Right renal pelvis (tissue), 4 donors: ENCODE measurements at places on chromosomes 11 and 22.

DNA sequence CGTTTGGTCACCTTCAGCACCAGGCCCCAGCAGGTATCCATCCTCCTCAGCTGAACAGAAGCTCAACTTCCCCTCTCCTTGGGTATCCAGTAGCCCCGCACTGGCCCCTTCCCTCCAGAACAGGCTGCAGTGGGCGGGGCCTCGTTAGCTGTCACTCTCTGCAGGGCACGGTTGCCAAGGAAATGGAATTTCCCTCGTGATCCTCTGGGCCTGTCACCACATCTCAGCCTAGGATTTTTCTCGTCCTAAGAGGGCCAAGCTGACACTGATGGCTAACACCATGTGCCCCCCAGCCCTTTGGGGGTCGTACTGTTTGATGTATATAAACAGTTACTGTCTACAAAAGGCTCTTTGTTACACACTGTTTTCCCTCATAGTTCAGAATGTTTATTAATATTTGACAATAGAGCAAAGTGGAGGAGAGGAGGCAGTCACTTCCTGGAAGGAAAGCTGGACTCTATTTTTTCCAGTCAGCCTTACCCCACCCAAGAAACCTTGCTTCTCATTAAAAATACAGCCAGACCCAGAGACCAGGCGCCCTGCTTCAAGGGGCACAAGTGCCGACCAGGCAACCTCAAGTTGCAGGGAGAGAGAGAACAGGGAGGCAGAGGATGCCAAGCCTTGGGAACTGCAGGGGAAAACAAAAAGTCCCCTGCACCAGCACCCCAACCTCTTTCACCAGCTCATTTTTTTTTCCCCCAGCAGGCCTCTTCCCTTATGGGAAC lies 44.5 kb downstream of the FEZ1 start:
- DNase-seq = peak; percentile 51

DNA sequence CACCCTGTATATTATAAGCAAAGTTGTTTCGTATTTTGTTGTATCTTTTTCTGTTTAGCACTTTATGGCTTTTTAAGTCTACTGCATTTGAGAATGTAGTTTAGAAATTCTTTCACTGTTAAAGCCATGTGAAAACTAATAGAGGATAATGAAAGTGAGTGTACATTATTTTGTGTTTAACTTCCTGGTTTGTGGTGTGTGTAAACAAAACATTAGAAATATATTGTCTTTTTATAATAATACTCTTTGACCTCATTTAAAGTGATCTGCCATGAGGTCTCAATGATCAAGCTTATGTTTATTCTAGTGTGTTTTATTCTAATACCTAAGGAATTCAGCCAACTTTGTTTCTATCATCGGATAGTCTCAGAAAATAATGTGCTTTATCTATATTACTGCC lies 27.4 kb upstream of the TMEM45B start:
- DNase-seq = no peak

DNA sequence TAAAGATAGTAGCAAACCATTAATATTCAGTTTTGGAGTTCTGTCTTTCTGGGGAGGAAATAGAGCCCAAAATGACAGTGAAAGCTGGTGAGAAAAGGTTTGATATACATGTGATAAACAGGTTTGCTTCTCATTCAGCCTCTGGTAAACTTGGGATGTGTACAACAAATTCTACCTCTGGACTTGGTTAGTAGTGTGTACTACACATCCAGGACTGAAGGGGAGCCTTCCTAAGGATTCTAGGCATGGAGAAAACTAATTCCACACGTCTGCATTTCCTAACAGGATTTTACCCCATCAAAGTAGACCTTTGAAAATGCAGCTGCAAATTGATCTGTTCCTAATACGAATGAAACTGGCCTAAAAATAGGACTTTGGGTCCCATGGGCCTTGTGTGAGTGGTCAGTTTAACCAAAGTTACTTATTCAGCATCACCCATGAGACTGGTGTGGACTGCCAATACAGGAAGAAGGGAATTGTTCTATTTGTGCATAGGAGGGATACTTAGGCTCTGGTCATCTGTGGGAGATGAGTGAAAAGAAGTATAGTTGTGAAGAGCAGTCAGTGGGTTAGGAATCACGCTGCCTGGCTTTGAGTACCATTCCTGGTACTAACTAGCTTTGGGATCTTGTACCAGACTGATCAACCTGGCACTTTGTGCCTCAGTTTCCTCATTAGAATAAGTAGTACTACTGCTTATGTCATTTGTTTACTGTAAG lies 74.2 kb downstream of the YAP1 start:
- DNase-seq = no peak

DNA sequence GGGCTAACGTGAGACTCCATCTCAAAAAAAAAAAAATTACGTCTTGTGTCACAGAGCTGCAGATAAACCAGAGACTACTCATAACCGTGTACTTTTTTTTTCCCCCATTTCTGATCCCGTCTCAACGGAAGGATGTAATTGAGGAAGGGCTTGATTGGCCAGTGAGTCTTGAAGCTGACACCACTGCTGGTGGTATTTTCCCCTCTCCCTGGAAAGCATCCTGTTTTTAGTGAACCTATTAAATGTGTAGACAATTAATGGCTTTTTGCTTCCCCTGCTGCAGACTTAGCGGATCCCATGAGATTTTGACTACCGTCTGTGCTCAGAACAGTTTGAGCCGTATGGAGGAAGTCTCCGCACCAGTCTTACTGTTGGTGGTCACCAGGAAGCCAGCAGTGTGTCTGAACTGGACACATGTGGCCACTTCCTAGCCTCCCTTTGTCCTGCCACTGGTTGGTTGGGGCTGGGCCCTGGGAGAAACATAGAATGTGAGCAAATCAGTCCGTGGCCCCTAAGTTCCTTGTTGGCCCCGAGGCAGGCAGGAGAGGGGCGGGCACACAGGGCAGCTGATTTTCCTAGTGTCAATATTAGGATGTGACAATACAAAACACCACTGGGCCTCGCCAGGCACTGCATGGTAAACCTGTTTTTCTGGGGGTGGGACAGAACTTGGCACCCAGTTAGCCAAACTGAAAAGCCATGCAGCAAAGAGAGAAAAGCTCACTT lies 3.1 kb downstream of the BIK start:
- no peak for DNase-seq

DNA sequence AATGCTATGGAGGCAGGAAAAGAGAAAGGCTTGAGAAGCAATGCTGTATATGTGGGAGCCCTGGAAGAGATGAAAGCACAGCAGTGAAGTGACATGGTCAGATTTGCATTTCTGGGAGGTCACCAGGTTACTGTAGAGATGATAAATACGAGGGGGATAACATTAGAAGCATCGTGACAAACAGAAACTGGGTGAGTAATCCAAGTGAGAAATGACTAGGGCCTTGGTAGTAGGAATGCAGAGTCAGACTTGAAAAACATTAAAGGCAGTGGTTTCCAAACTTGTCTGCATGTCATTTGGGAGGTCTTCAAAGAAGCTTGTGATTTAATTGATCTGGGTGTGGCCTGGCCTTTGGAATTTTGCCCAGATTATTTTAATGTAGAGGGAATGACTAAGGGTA lies 43.9 kb downstream of the CCDC34 start:
- no peak for DNase-seq

- DNase-seq = no peak
These were observed 40.9 kb downstream of the TBX1 start for GRCh38 chr22:19801340-19802000.

DNA sequence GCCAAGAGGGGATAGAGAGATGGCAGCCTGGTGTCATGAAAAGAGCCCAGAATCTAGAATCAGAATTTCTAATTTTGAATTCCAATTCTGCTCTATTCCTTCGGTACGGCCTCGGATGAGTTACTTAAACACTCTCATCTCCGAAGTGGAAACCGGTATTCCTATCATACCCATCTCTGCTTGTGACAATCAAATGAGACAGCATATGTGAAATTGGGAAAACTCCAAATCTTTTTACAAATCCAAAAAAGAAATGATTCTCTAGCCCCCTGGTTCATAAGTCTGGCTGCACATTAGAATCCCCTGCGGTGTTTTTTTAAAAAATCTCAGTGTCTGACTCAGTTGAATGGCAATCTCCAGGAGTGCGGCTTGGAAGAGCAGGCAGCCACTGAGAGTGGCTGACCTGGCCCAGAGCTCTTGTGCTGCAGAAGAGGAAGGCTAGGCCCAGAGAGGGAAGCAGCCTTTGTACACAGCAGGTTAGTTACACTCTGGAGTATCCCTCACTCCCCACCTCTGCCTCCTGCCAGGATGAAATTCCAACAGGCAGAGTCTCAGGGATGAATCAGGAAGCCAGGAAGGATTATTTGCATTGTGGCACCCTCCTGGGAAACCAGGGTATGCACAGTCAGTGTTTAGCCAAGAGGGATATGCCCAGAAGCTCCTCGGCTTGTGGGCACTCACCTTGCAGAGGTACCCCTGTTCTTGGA lies 93.6 kb upstream of the ISX start:
- DNase-seq = no peak

GRCh38 chr11:3370311-3370870 lies 8.6 kb downstream of the ZNF195 start:
- no peak for DNase-seq

- DNase-seq = no peak
These were observed 2.1 kb downstream of the INPPL1 start for GRCh38 chr11:72226701-72227100.

DNA sequence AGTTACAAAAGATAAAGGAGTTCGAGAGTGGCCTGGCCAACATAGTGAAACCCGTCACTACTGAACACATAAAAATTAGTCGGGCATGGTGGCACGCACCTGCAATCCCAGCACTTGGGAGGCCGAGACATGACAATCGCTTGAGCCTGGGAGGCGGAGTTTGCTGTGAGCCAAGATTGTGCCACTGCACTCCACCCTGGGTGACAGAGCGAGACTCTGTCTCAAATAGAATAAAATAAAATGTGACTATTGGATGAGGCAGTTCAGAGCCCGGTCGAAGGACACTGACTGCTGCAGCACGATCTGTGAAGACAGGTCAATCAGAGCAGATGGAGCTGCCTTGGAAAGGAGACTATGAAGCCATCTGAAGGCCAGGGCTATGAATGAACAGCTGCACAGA lies 37.7 kb upstream of the ANO1 start:
- no peak for DNase-seq

DNA sequence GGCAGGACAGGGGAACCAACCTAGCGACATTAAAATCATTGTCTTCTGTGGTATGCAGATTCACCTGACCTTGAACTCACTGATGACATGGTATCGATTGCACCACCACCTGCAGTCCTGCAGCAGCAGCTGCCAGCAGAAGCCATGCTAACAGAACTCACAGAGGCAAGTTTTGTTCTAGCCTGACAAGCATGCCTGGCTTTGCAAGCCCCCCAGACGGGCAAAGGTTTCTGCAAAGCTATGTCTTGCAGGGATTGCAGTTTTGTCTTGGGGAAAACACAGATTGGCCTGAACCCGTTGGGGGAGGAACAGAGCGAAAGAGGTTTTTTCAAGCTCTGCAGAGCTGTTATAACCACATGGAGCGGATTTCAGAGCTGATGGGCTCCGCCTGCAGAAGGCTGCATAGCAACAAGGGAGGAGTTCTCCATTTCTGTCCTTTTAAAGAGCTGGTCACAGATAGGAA lies 221.0 kb downstream of the HIPK3 start:
- DNase-seq = no peak

DNA sequence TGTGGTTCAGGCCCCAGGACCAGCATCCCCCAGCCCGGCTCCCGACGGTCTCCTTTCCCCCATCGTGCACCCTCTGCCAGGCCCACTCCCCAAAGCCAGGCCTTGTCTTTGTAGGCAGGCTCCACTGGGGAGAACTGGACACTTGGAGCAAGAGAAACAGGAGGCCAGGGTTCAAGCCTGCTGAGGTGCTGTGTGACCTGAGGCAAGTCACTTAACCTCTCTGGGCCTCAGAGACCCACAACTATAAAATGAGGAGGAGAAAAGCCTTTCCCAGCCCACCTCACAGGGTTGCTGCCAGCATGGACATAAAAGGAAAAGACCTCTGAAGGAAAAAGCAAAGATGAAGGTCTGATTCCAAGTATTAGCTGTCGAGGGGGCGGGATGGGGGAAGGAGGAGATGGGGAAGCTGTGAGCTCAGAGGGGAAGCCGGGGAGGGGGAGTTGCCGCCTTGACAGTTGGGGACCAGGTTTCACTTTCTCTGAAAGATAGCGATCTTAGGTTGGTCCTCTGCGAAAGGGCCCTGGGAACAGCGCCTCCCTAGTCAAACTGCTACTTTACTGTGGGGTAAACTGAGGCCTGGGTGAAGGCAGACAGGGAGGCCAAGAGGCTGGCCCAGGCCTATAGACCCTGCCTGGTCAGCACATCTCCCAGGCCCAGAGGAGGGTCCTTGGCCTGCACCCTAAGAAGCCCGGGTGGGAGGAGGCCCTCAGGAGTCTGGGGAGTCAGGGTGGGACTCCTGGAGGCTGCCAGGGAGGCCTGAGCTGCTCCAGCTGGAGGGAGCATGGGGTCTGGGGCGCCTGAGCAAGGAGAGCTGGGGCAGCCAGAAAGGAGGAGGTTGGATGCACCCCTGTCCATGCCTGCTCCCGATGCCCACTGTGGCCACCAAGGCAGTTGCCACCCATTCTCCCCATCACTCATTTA lies 991 bp upstream of the OSM start:
- DNase-seq = no peak

GRCh38 chr11:10990637-10991193 lies 132.9 kb upstream of the ZBED5 start:
- no peak for DNase-seq

DNA sequence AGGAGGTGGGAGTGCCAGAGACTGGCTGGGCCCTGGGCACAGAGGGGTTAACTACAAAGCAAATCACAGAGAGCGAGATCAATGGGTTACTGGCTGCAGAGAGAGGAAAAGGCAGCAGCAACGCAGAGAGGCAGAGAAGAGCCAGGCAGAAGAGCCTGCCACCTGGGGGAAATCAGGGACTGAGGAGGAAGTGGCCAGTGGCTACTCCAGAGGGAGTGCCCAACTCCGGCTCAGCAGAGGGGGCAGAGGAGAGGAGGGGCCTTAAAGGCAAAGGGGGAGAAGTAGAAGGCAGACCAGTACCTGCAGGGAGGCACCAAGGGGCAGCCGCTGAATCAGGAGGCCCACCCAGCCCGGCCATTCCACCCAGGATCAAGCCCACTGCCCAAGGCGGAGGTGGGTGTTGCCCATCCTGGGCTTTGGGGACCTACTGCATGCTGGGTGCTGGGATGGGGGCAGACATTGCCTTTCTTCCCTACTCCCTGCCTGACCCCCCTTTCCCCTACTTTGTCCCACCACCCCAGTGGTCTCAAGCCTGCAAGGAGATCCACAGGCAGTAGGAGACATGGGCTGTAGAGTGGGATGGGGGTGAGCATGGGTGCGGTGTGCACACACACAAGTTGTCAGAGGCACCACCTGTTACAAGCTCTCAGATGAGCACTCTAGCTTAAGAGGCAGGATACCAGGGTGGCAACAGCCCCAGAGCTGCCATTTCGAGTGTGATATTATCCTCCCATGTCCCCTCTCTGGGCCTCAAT lies 926 bp upstream of the GALR3 start:
- no peak for DNase-seq

DNA sequence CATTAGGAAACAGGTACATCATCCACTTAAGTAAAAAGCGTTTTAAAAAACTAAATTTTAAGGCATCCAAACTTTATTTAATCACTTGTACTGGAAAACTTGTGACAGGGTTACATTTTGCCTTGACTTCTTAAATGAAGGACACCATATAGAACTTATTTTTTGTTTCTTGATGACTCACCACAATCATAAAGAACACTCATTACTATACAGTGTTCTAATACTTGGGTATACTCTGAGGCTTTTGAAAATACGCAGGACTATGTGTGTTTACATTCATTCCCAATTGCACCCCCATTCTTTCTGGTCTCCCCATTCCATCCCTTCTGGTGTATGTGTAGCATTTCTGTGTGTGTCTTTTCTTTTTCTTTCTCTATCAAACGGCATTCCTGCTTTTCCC lies 69.9 kb downstream of the ZBTB44 start:
- DNase-seq = no peak

GRCh38 chr11:8754241-8754640 lies 71.6 kb downstream of the RPL27A start:
- DNase-seq = no peak
